ENCODE measurements at places on chromosomes 7 and 10.
A peak's percentile ranks its signal among the peaks of the same experiment; 100 is the strongest.

DNA sequence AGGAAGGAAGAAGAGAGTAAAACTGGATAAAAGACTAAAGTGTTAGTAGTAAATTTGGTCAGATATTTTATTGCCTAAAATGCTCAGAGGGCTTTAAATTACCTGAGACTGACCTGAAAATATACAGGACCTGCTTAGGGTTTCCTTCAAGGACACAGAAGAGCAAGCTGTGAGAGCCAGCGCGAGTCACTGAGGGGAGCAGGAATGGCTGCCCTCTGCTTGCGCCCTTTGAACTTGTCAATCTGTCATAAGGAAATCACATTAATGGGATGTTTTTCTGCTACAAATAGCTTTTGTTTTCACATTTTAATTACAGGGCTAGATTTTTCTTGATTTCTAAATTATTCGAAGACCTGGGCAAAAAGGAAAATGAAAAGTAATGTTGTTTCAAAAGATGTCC is 26.9 kb downstream of the DNAJB9 start:
- DNase-seq: no peak

DNA sequence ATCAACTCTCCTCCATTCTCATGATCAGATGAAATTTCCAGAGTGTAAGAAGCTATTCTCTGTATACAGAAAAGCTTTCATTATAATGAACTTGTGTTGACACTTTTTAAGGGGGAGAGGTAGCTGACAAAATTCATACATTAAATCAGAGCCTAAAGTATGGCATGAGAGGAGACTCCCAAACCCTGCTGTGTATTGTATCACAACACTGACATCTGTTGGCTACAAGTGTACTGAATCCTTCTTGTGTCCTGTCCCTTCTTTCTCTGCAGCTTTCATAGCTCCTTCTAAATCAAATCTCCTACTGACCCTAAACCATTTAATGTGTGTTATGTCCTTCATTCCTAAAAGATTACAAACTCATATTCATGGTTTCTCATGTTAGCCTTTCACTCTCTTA is 70.9 kb downstream of the GCC1 start:
- DNase-seq: no peak

- no peak for DNase-seq
Observed at GRCh38 chr7:20218279-20218678, 1.1 kb upstream of the MACC1 start.

DNA sequence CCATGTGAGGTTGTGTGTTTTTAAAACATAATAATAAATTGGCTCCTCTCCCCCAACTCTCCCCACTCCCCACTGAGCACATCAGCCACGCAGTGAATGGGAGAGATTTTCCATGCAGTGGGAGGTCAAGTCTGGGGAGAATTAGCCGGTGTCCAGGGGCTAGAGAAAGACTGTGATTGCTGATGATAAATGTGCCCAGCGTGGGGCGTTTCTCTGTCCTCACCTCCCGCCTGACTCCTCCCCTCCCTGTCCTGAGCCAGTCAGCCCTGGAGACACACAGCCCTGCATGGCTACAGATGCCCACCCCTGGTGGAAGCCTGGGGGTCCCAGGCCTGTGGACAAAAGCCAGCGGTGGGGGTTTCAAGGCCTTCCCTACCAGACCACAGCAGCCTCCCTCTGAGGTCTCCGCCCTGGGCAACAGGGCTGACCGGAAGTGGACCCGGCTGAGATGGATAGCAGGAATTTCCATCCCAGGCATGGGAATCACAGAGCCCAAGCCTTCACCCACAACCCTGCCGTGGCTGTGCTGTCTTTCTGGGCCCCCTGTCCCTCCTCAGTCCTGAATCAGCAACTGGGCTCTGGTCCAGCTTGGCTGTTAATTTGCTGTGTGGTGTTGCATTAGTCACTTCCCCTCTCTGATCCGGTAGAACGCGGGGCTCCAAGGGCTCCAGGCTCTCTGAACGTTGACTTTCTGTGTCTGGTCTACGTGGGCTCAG is 46.8 kb upstream of the SLC29A3 start:
- DNase-seq: no peak

DNA sequence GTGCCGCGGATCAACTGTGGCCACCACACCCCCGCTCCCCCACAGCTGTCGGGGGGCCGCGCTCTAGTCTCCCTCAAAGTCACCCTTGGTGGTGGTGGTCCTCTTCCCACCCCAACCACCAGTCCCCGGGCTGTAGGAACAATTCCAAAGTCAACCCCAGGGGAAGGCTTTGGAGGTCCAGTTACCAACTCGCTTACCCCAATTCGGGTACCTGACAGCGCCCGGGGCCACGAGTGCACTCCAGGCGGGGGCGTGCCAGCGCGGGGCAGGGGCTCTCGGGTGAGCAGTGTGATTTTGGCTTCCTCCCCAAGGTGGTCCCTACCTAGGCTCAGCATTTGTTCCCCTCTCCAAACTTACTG is 584 bp upstream of the ZMIZ1 start:
- no peak for DNase-seq

DNA sequence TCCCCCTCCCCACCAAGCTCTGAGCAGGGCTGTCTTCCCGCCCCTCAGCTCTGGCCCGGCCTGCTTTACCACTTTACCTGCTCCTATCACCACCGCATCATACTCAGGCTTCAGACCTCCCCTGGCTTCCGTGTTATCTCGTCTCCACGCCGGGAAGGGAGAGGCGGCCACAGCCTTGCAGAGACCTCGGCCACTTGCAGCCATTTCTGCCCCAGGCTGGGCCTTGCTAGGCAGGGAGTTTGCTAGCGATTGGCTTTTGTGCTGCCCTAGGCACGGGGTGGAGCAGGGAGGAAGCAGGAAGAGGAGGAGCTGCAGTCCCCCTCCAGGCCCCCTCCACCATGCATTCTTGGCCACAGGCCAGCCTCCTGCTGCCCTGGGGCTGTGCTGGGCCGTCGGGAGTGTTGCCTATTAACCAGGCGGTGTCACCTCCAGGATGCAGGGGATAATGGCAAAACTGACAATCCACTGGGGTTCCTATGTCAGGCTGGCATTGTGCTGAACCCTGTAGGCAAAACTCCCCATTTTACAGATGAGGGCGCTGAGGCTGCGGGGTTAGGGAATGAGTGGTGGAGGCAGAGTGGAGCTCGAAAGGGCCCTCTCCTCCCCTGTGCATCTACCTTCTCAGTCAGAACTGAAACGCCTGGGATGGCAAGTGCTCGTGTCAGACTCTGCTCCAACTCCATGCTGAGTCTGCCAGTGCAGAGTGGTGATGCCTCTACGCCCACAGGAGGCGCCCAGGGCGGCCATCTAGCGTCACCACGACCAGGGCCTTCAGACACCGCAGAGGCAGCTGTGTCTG is at the start of gene PYROXD2:
TSS of gene PYROXD2 (minus strand) at position 251 of the 799 bp plus-strand sequence. CDS start at position 204, 47 bp downstream.
- peak; percentile 83 for DNase-seq

GRCh38 chr7:35037211-35037525 is at the start of gene DPY19L1:
DPY19L1 (minus strand) TSS chr7:35037485; CDS start chr7:35037394, 91 bp downstream.
- DNase-seq: no peak
